ENCODE measurements at places on chromosomes 6 and 20. TPM values are rescaled to one million over a fixed set of nuclear protein-coding genes. Genes with fewer than 3 reads are reported as not detected.

PHACTR3 gene
- total RNA-seq, result not detected

DNA sequence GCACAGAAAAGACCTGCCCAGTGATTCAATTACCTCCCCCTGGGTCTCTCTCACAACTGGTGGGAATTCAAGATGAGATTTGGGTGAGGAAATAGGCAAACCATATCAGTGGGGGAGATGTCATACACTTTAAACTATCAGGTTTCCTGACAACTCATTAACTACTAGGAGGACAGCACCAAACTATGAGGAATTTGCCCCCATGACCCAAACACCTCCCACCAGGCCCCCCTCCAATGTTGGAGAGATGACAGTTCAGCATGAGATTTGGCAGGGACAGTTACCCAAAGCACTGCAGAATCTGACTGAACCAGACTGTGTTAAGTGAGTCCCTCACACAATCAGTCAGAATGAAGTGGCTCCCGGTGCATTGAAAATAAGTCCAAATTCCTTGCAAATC lies 148.0 kb downstream of the TTLL2 start:
- H3K36me3 ChIP-seq, result peaks cover 18% of the 10 kb centered on the region
- no peaks in the 10 kb centered on the region for H3K27me3 ChIP-seq
- H3K27ac ChIP-seq, result no peak overlapping the region
- no peaks in the 10 kb centered on the region for H3K4me1 ChIP-seq
- H3K4me3 ChIP-seq, result no peak overlapping the region
- no peak for DNase-seq

DNA sequence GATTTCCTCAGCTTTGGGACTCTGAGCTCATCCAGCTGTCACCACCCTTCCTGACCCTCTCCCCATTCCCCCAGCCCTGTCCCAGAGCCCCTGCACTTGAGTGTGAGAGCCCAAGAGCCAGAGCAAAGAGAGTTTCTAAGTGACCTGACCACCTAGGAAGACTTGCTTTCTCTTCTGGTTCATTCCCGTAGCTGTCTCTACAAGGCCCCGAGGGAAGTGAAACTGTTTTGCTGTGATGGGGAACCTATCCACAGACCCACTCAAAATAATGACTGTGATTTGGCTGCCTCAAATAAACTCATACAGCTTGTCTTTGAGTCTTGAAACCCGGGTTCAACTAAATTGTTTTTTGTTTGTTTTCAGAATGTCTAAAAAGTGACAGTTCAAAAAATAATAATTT lies 74.6 kb upstream of the XRN2 start:
- H3K27ac ChIP-seq, result no peak overlapping the region
- H3K36me3 ChIP-seq, result no peaks in the 10 kb centered on the region
- H3K4me1 ChIP-seq, result peaks cover 27% of the 10 kb centered on the region
- DNase-seq, result no peak
- no peaks in the 10 kb centered on the region for H3K27me3 ChIP-seq

GRCh38 chr6:39445667-39446066 lies 123.2 kb upstream of the KCNK16 start:
- no peaks in the 10 kb centered on the region for H3K27me3 ChIP-seq
- no peak for DNase-seq
- H3K27ac ChIP-seq, result no peak overlapping the region
- H3K36me3 ChIP-seq, result no peaks in the 10 kb centered on the region
- no peaks in the 10 kb centered on the region for H3K4me1 ChIP-seq

DNA sequence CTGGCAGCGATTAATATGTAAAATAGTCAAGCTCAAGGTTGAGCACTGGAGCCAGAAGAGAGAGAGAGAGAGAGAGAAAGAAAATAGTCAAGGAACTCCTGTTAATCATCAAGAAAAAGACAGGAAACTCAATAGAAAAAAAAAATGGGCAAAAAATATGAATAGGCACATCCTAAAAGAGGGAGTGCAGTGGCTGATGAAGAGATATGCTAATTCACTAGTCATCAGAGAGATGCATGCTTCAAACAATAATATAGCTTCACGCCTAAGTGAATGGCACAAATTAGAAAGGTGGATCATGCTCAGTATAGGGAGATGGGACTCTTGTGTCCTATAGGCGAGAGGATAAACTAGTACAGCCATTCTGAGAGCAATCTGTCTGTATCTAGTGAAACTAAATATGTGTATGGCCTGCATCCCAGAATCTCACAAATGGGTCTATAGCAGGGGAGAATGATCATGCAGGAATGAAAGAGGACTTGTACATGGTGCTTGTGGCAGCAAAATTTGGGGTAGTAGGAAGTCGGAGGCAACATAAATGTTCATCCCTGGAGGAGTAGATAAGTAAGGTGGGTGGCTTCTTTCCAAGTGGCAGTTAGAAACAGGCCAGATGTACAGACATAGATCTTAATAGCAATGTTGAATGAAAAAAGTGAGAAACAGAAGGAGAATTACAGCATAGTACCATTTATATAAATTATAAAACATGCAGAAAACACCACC lies 176.8 kb downstream of the VEGFA start:
- no peak for DNase-seq
- no peak overlapping the region for H3K27ac ChIP-seq
- H3K4me3 ChIP-seq, result no peak overlapping the region
- H3K4me1 ChIP-seq, result peaks cover 61% of the 10 kb centered on the region
- peaks cover 2% of the 10 kb centered on the region for H3K27me3 ChIP-seq

GRCh38 chr6:125154761-125155135 lies 1.2 kb downstream of the TPD52L1 start:
- no peak for DNase-seq
- H3K36me3 ChIP-seq, result no peaks in the 10 kb centered on the region
- peaks cover 4% of the 10 kb centered on the region for H3K27me3 ChIP-seq
- H3K27ac ChIP-seq, result no peak overlapping the region
- H3K4me1 ChIP-seq, result peaks cover 21% of the 10 kb centered on the region
- peak overlapping the region; percentile 73 for H3K4me3 ChIP-seq

DNA sequence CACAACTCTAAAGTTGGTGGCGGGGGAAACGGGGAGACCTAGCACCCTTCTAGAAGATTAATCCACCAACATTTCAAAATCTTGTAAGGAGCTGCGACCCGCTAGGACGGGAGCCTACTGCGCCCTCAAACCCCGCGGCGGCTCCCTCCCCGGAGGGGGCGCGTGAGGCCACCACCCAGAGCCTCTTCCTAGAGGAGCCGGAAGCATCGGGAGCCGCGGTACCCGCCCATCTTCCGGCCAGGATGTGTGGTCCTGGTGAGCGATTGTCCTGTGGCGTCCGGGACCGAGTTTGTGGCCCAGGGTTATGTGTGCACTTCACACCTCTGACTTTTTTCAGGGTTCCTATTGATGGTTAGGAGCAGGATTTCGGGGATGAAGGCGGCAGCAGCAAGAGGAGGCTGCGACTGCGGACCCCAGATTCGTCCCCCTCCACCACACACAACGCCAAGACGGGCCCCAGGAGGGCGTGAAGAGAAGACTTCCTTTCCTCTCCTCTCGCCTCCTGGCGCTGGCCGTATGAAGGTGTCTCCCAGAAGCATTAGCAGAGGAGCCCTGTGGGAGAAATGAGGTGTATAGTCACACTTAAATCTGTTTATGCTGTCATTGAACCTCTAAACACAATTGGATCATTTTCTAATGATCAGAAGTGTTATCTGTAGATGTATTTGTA lies 10.7 kb downstream of the ZNF165 start:
- no peak for DNase-seq
- H3K27me3 ChIP-seq, result peaks cover 6% of the 10 kb centered on the region
- H3K4me3 ChIP-seq, result peak overlapping the region; percentile 82
- no peak overlapping the region for H3K27ac ChIP-seq
- no peaks in the 10 kb centered on the region for H3K4me1 ChIP-seq

KHDC1L gene
- total RNA-seq, result not detected

- no peaks in the 10 kb centered on the region for H3K4me1 ChIP-seq
- H3K27me3 ChIP-seq, result peaks cover 6% of the 10 kb centered on the region
- no peak for DNase-seq
- H3K4me3 ChIP-seq, result no peak overlapping the region
- H3K36me3 ChIP-seq, result no peaks in the 10 kb centered on the region
These were observed 69.8 kb downstream of the FNDC1 start for GRCh38 chr6:159238920-159239558.

DNA sequence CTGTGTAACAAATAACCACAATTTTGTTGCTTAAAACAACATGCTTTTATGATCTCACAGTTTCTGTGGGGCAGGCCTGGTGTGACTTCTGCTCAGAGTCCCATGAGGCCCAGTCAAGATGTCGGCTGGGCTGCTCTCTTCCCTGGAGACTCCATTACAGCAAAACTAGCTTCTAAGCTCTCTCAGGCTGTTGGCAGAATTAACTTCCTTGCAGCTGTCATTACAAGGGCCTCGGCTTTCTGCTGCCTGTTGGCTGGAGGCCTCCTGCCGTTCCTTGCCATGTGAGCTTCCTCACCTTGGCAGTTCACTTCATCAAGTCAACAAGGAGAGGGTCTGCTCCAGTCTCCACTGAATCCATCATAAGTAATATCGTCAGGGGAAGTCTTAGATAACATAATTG lies 659.2 kb downstream of the PRKN start:
- H3K27me3 ChIP-seq, result no peaks in the 10 kb centered on the region
- no peak overlapping the region for H3K4me3 ChIP-seq
- no peaks in the 10 kb centered on the region for H3K4me1 ChIP-seq
- DNase-seq, result no peak

WFDC5 gene
- total RNA-seq, result not detected

DNA sequence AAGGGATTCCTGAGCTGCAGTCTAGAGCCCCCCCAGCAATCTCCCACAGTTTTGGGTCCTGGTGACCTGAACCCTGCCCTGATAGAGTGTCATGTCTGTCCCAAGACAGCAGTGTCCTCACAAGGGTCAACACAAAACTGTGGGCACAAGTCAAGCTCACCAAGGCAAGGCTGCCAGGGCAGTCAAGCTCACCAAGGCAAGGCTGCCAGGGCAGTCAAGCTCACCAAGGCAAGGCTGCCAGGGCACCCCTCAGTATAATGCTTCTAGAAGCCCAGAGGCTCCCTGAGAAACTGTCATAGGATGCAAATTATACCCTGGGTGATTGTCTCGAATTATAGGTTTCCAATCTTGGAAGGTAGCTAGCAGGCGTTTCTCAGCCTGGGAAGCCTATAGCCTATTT lies 108.5 kb downstream of the NFATC2 start:
- no peak for DNase-seq
- H3K36me3 ChIP-seq, result no peaks in the 10 kb centered on the region
- H3K4me1 ChIP-seq, result peaks cover 13% of the 10 kb centered on the region
- H3K27me3 ChIP-seq, result no peaks in the 10 kb centered on the region

C6orf47 gene
- 14.8 TPM for total RNA-seq

DNA sequence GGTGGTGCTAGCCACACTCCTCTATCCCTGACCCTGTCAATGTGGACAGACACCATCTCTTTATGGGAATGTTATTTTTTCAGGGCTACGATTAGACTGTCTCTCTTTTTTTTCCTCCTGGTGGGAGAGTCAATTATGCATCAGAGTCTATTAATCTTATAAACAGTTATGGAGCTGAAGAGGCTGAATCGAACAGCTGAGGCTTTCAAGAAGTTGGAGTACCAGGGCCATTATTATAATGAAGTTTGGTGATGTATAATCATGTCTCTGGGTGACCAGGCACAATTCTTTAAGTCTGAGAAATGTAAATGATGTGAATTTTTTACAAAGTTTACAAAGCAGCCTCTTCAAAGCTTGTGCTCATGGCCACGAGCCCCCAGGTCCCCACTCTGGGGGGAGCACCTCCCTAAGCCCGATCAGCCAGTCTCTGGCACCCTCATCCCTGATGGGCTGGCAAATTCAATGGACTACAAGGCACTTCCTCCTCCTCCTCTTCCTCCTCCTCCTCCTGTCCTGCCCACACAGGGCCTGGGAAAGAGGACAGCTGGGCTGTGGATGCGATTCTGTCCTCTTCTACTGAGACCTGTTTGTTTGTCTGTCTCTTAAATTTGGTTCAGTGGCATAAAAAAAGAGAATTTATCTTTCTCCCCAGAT lies 43.9 kb upstream of the QKI start:
- DNase-seq, result no peak
- H3K27me3 ChIP-seq, result peaks cover 24% of the 10 kb centered on the region
- no peaks in the 10 kb centered on the region for H3K4me1 ChIP-seq
- no peak overlapping the region for H3K27ac ChIP-seq

DNA sequence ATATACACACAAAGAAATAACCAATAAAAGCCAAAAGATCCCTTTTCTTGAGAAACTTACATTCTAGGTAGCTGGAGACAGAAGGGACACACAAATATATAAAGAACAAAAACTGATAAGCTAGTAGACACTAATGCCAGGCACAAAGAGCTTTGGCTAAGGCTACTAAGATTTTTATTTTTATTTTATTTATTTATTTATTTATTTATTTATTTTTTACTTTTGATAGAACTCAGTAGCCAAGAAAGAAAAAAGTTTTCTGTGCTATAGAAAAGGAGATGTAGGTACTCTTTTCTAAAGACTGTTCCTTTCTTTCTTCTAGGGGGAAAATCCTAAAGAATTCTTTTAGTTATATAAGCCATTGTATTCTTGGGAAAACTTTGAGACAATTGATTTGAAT lies 34.1 kb downstream of the THEMIS start:
- H3K4me1 ChIP-seq, result peaks cover 7% of the 10 kb centered on the region
- no peaks in the 10 kb centered on the region for H3K27me3 ChIP-seq
- no peak for DNase-seq
- no peak overlapping the region for H3K4me3 ChIP-seq
- H3K36me3 ChIP-seq, result no peaks in the 10 kb centered on the region
- no peak overlapping the region for H3K27ac ChIP-seq

C6orf132 gene
- total RNA-seq, result 5.6 TPM

ID1 gene
- 373 TPM for total RNA-seq

DNA sequence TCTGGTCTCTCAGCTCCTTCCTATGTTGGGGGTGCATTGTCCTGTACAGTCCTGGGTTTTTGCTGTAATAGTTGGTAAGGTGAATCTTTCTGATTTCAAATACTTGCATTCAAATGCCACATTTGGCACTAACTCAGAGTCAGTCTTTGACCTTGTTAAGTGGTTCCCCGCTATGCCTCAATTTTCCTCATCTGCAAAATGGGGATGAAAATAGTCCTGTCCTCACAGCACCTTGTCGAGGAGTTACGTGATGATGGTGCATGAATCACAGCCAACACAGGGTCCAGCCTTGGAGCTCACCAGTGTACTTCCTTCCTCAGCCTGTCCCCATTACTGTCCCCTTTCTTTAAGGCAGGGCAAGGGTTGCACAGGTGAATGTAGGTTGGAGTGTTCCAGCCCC lies 1.1 kb downstream of the WFDC5 start:
- no peaks in the 10 kb centered on the region for H3K4me1 ChIP-seq
- no peaks in the 10 kb centered on the region for H3K36me3 ChIP-seq
- H3K27me3 ChIP-seq, result peaks cover 24% of the 10 kb centered on the region
- no peak overlapping the region for H3K27ac ChIP-seq
- DNase-seq, result no peak

DNA sequence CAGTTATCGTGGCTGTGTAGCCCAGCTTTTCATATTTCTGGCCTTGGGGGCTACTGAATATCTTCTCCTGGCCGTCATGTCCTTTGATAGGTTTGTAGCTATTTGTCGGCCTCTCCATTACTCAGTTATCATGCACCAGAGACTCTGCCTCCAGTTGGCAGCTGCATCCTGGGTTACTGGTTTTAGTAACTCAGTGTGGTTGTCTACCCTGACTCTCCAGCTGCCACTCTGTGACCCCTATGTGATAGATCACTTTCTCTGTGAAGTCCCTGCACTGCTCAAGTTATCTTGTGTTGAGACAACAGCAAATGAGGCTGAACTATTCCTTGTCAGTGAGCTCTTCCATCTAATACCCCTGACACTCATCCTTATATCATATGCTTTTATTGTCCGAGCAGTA lies 475 bp downstream of the OR2B6 start:
- H3K4me3 ChIP-seq, result no peak overlapping the region
- H3K27me3 ChIP-seq, result peaks cover 1% of the 10 kb centered on the region
- H3K27ac ChIP-seq, result no peak overlapping the region

- H3K36me3 ChIP-seq, result peaks cover 20% of the 10 kb centered on the region
- no peaks in the 10 kb centered on the region for H3K27me3 ChIP-seq
- peaks cover 40% of the 10 kb centered on the region for H3K4me1 ChIP-seq
- H3K27ac ChIP-seq, result no peak overlapping the region
These were observed 32.8 kb downstream of the CD164 start for GRCh38 chr6:109349419-109349987.
